Type B pancreatic cell (in vitro differentiated cells): ENCODE measurements at places on chromosomes 5 and 9.
A peak's percentile ranks its signal among the peaks of the same experiment; 100 is the strongest.

DNA sequence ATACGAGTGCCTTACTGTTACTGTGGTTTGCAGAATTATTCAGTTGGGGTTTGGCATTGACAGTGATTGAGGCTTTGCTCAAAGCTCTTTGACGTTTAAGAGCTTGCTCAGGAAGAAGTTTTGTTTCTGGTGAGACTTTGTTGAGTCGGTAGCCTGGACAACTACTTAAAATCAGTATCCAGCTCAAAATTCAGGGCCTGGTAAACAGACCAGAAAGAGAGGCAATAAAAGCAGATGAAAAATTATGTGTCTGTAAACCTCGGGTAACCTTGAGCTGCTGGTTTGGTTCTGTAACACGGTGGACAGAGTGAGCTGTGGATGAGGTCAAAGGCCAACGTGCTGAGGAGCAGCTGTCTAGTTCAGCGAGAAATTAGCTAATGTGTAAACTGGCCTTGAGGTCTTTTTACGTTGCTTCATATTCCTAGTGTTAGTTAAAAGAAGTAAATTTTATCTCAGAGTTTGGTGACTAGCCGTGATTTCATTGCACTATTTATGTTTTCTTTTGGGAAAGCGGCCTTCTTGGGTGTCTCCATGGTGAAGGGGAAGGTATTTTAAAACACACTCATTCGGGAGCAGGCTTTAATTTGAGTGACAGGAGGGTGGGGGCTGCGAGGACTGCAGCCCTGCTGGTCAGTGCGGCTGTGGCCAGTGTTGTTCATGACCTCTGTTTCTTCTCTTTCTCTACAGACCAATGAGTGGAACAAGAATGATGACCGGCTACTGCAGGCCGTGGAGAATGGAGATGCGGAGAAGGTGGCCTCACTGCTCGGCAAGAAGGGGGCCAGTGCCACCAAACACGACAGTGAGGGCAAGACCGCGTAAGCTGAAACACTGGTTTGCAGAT is 82.0 kb upstream of the TTC23L start:
- no peak for DNase-seq
- no peak overlapping the region for H3K4me3 ChIP-seq
- H3K4me1 ChIP-seq, result peaks cover 48% of the 10 kb centered on the region
- H3K27ac ChIP-seq, result peak overlapping the region; percentile 39
- no peaks in the 10 kb centered on the region for H3K27me3 ChIP-seq
- H3K36me3 ChIP-seq, result peaks cover 43% of the 10 kb centered on the region

GRCh38 chr5:132221781-132222648 is 5.6 kb downstream of the P4HA2 start:
- no peak overlapping the region for H3K27ac ChIP-seq
- DNase-seq, result no peak
- peaks cover 3% of the 10 kb centered on the region for H3K36me3 ChIP-seq
- H3K4me3 ChIP-seq, result no peak overlapping the region
- H3K4me1 ChIP-seq, result peaks cover 21% of the 10 kb centered on the region
- H3K27me3 ChIP-seq, result no peaks in the 10 kb centered on the region

- no peak overlapping the region for H3K27ac ChIP-seq
- no peaks in the 10 kb centered on the region for H3K27me3 ChIP-seq
- H3K36me3 ChIP-seq, result peaks cover 3% of the 10 kb centered on the region
- peaks cover 6% of the 10 kb centered on the region for H3K4me1 ChIP-seq
- H3K4me3 ChIP-seq, result no peak overlapping the region
- DNase-seq, result no peak
Measured at GRCh38 chr5:39368116-39368515, 3.8 kb upstream of the C9 start.

DNA sequence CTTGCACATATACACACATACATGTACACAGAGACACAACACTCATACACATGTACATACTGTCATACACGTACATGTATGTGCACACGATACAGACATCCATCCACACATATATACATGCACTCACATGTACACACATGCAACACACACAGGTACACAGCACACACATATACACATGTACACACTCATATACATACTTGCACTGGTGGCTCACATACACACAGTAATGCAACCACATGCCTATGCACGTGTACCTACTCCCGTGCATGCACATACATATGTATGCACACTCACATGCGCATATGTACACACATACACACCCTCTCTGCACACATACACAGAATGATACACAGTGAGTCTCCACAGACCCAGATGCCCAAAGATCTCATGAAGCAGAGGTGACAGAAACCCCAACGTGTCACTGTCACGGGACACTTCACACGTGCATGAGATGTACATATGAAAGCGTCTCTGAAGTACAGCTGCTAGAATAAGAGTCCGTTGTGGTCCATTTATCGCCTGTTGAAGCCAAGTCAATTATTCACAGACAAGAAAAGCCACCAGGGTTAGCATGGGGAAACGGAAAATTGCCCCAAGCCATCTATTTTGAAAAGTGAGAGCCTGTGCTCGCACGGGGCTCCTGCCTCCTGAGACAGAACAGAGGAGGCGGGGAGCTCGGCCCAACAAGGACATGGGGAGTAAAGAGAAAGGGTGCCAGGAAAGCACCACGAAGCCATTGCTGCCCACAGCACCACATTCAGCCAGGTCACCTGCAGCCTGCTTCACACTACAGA is 24.9 kb downstream of the LPCAT1 start:
- no peak overlapping the region for H3K27ac ChIP-seq
- no peaks in the 10 kb centered on the region for H3K27me3 ChIP-seq
- H3K4me1 ChIP-seq, result peaks cover 18% of the 10 kb centered on the region
- H3K4me3 ChIP-seq, result no peak overlapping the region
- DNase-seq, result no peak

DNA sequence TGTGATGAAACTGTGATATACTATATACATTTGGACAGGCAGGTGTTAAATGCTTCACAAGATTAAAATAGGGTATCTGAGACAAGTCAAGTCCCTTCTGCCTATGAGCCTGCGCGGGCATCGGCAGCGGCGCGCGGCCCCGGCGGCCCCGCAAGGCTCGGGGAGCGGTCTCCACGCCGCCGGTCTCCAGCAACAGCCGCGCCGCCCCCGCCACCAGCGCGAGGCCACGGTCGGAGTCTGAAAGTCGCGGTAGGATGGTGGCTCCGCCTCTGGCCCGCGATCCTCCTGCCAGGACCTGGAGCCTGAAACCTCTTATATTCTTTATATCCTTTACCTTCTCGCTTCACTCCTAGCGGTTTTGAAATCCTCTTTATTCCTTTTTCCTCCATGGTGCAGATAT is 99.4 kb downstream of the INSL6 start:
- no peak overlapping the region for H3K4me3 ChIP-seq
- no peaks in the 10 kb centered on the region for H3K27me3 ChIP-seq
- no peaks in the 10 kb centered on the region for H3K4me1 ChIP-seq
- H3K27ac ChIP-seq, result no peak overlapping the region
- peaks cover 14% of the 10 kb centered on the region for H3K36me3 ChIP-seq
